ENCODE measurements at places on chromosomes 2 and 18.
A peak's percentile ranks its signal among the peaks of the same experiment; 100 is the strongest.

GRCh38 chr2:73107211-73107926, 5.4 kb downstream of the RAB11FIP5 start:
- no peak for DNase-seq

GRCh38 chr2:68475110-68475509, 7.7 kb downstream of the APLF start:
- DNase-seq, result no peak

- DNase-seq, result no peak
Observed at GRCh38 chr2:181468811-181469210, 11.6 kb downstream of the ITGA4 start.

GRCh38 chr18:3422905-3423304, 27.1 kb upstream of the TGIF1 start:
- no peak for DNase-seq

GRCh38 chr18:22964116-22964515, 31.0 kb downstream of the RBBP8 start:
- DNase-seq, result no peak

- no peak for DNase-seq
Observed at GRCh38 chr2:155696571-155696970, 636.0 kb downstream of the NR4A2 start.

DNA sequence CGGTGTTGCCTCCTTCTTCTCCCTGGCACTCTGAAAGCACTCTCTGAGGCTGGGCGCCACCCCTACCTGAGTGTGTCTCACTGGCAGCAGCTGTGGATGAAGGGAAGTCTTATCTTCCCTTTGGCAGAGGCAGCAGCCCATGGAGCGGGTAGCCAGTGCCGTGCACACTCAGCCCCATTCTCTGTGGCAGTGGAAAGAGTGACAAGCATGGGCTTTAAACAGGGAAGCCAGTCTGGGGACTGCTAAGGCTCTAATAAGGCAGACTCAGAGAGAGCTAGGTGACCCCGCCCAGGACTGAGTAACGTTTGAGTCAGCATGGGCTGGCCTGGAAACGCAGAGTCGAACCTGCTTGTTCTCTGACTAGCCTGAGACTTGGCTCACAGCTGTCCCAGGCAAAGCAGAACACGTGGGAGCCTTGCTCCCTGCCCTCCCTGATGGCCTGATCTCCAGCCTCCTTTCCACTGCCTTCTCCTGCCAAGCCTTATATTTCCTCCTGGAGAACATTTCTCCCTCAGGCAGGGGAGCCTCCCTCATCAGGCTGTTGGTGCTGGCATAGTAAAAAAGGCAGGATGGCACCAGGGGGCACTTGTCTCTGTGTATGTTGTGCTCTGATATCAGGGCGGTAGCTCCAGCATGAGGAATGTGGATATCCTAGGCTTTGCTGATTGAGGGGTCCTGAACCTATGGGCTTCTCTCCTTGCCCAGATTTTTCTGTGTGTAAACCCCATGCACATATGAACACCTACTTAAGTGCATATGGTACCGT, 93.9 kb upstream of the LGALSL start:
- DNase-seq, result no peak

DNA sequence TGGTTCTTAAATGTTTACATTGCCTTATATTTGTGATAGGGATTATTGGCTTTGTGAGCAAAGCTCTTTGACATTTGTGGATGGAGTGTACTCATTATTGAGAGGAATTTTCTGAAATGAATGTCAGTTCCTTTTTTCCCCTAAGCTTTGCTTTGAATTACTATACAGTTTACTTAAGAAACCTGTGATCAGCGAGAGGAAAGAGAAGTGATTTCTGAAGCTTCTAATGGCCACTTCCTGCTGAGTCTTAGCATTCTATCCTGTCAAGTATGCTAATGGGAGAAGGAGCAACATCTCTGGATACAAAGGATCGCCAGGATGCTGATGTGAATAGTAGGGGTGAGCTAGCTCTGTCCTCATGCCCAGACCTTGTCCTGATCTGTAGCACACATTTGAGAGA, 47.8 kb upstream of the MGAT5 start:
- DNase-seq, result peak; percentile 63

GRCh38 chr2:170818752-170819470, 2.2 kb downstream of the GAD1 start:
- DNase-seq, result peak; percentile 44

- DNase-seq, result peak; percentile 17
Observed at GRCh38 chr2:236503100-236503499, 66.5 kb upstream of the ACKR3 start.

DNA sequence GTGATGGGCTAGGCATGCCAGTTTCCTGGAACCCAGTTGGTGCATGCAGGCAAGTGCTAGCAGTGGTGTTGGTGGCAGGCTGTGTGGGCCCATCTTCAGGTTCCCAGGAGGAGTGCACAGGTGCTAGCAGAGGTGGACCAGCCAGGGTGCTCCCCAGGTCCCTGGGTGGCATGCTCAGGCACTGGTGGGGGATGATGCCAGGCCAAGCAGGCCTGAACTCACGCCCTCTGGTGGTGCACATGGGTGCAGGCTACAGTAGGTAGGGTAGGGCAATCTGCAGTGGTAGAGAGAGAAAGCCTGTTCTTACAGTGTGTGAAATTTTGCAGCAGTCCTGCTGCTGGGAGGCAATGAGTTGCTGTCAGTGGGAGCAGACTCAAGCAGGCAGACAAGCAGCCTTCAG, 1651.8 kb downstream of the DPP10 start:
- peak; percentile 9 for DNase-seq

DNA sequence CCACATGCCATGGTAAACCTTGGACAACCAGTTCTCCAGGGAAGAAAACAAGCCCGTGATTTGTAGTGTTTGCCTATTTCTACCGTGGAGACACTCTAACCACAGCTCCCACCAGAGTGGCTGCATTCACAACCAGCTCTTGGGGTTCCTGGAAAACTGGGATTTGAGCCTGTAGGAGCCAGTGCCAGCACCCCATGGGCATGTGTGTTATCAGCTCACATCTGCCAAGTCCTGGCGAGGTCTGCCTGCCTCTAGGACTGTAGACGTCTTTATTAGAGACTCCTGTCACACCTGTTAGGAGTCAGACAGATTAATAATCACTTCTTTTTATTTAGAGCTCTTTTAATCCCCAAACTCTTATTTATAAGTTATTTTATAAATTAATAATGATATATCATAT, 41.0 kb downstream of the INPP5D start:
- DNase-seq, result no peak

GRCh38 chr2:44093970-44094369, 74.7 kb upstream of the PPM1B start:
- no peak for DNase-seq
